Astrocyte of the hippocampus (primary cell): ENCODE measurements at places on chromosomes 5 and 9.

DNA sequence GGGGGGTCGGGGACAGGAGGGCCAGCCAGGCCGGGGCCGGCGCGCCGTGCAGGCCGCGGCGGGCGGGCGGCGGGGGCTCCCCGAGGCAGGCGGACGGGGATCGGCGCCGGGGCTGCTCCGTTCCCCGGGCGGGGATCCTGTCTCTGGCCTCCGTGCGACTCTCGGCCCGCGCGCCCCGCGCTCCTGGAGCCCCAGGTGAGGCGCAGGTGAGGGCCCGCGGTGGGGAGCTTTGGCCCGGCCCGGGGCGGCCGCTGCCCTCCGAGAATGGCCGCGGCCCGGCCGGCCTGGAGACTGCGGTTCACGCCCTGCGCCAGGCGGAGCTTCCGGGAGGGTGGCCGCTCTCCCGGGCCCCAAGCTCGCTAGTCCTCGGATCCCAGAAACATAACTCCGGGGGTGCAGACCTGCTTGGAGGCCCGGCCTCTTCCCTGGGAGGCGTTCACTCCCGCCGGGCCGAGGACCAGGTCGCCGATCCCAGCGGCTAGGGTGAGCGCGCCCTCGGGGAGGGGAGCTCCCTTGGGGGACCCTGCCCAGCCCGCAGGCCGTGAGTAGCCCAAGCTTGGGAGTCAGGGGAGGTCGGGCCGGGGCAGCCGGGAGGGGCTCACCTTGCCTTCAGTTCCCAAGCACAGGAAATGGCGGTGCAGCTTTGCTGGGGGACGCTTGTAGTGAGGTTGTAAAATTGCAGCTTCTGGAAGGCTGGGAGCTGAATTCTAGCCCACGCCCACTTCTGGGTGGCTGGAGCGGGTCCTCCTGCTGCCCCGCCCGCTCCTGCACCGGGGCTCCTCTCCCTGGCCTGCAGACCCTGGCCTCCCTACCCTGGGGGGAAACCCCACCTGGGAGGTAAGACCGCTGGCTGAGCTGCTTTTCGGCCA lies 723 bp downstream of the PPP1R26 start:
- peak; percentile 63 for DNase-seq

DNA sequence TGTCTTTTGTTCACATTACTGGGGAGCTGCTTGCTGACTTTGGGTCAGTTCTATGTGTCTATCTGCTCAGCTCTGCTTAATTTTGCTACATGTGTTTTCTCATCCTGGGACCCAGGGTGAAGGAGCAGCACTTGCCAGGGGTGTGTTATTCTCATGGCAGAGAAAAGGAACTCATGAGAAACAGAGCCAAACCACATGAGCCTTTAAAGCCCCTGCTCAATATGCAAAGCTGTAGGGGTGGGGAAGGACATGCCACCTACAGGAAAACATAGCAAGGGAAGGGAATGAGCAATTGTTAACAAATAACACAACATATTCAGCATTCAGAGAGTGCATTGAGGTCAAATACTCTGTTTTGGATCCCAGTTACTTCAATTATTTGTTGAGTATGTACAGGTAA lies 290.9 kb downstream of the CDK5RAP2 start:
- DNase-seq = peak; percentile 48

- DNase-seq = no peak
Observed at GRCh38 chr5:30113542-30113941, 1079.9 kb upstream of the CDH6 start.

DNA sequence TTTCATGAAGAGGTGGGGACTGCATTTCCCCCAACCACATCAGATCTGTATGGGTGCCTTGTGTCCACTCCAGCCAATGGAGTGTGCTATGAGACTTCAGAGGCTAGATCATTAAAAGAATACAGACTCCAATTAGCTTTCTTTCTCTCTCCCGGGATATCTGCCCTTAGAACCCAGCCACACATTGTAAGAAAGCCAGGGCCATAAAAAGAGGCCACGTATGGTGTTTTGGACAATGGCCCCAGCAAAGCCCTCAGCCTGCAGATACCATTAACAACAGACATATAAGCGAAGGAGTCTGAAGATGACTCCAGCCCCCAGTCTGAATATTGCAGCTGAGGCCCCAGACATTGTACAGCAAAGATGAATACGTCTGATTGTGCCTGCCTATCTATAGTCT lies 21.5 kb downstream of the IL6ST start:
- peak; percentile 22 for DNase-seq

DNA sequence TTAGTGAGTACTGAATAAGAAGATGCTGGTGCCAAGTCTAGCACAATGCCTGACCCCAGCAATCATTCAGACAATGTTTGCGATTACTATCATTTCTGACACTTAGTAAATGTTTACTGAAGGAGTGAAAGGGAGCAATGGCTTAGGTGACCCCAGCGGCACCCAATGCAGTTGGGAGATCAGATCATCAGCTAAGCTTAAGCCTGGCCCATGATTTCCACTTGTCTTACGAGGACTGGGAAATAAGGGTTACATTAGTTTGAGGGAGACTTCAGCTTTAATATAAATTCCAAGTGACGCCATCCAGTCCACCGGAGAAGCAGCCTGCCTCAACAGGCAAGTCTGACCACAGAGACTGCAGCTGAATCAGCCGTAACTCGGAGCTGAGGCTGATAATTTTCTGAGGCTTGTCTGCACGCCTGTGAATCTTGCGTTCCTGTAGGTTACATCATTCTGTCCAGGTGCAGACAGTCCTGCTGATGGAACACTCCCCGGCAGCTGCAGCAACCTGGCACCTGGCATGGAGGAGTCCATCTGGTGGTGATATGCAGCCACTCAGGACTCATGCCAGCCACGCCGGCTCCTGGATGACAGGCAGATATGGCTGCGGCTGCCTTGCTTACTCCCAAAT lies 34.9 kb upstream of the FGF1 start:
- no peak for DNase-seq

DNA sequence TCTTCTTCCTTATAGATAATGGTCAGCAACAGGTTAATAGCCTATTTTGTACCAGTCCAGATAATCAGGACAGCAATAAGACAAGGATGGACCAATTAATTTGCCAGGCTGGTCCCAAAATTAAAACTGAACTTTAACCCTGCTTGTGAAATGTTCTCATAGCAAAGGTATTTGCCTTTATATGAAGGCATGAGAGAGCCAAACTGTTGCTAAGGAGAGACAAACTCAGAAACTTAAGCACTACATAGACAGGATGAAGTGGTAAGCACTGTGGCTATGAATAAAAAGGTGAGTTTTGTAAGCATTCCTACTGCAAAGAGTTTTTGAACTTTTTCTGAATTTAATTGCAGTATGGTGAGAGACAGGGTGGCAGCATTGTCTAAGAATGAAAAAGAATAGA lies 174.7 kb upstream of the PPP1R2B start:
- DNase-seq = no peak

DNA sequence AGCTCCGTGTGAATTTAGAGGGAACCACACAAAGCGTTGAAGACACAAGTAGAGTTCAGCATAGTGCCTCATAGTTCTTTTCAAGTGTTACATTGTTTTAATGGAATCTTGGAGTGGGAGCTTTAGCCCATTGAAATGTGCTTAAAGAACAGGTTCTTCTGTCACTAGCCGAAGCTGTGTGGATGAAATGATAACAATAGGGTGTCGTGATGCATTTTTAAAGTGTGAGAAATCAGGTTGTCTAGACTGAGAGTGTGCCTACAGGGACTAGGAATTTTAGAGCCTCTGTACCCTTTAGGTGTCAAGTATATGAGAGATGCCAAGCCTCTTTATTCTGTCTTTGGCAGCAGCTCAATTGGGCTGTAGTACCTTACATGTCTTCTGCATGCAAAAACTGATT lies 83.0 kb downstream of the NDUFS4 start:
- peak; percentile 23 for DNase-seq
